ENCODE measurements at places on chromosomes 4 and X.

GRCh38 chrX:45824471-45824870 is 623.8 kb upstream of the DIPK2B start:
- peak; percentile 1 for DNase-seq

DNA sequence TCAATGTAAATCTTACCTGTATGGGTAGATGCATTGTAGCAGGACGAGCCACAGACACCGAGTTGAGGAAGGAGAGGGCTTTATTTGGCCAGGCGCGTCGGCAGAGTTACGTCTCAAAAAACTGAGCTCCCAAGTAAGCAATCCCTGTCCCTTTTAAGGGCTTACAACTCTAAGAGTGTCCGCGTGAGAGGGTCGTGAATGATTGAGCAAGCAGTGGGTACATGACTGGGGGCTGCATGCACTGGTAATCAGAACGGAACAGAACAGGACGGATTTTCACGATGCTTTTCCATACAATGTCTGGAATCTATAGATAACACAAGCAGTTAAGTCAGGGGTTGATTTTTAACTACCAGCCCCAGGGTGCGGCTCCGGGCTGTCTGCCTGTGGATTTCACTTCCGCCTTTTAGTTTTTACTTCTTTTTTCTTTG is 524.9 kb upstream of the HTR2C start:
- no peak for DNase-seq

DNA sequence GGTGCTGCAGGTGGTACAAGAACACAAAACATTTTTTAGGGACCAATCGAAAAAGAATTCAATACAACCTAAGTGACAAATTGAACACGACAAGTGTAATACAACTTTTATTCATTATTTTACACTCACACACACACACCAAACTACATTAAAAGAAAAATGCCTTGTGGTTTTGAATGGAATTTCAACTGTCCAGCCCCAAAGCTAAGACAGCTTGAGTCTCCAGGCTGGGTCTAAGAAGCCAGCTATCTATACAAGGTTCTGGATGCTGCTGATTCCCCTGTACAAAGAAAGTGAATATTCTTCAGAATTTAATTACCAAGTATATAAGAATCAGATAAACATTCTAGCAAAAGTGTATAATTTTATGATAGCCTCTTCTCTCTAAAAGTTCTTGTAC is 118.2 kb downstream of the PPP3CA start:
- DNase-seq, result no peak

- DNase-seq, result no peak
Observed at GRCh38 chr4:148067301-148067916, 335.5 kb downstream of the ARHGAP10 start.

DNA sequence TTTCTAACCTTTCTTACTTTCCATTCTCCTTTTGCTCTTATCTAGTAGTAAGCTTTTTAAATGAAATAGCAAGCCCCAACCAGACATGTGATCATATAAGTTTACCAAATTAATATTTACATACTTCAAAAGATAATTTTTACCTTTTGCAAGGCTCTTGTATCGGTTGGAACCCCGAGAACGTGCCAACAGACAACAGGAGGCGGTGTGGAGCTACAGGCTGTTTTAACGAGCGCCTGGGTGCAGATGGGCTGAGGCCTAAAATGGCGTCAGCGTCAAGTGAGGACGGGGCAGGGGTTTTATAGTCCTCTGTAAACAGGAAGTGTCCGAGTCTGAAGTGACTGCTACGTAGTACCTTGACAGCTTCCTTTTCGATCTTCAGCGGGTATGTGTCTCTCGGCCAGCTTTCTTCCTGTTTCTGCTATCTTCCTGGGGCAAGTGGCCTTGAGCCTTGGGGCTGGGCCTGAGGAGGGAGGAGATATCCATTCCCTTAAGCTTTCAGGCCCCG is 342.7 kb downstream of the GALNTL6 start:
- DNase-seq, result no peak

DNA sequence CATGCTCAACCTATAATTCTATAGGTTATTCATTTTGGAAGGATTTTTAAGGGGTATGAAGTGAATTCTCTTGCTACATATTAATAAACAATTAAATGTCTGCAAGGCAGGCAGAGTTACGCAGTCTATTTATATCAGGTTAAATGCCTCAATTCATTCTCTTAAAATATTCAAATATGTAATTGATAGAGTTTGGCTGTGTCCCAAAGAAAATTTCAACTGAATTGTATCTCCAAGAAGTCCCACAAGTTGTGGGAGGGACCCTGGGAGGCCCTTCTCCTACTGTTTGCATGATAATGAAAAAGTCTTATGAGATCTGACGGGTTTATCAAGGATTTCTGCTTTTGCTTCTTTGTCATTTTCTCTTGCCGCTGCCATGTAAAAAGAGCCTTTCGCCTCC is 576.1 kb downstream of the TMA16 start:
- no peak for DNase-seq

DNA sequence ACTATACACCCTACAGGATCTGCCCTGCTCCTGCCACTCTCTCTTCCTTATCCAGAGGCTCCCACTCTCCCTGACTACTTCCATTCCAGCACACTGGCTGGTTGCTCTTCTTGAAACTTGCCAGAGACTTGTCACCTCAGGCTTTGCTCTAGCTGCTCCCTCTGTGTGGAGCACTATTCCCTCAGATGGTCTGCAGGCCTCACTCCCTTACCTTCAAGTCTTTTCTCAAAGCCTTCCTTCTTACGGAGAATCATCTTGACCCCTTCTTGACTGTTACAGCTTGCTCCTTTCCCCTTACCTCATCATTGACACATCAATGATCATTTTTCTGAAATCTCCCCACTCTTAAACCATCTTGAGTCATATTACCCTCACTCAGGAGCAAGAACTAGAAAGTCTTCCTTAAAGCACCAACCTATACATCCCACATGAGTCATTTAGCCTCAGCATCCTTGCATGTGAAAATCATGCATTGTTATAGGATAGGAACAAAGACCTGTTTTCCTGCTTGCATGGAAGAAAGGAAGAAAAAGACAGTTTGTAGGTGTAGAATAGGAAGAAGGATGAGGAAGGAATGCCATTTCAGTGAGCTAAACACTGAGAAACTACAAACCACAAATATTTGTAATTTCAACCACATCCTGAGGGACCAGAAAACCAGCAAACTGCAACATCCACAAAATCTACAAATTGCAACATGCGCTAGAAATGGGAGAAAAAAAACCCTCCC is 55.7 kb downstream of the ANTXR2 start:
- no peak for DNase-seq

DNA sequence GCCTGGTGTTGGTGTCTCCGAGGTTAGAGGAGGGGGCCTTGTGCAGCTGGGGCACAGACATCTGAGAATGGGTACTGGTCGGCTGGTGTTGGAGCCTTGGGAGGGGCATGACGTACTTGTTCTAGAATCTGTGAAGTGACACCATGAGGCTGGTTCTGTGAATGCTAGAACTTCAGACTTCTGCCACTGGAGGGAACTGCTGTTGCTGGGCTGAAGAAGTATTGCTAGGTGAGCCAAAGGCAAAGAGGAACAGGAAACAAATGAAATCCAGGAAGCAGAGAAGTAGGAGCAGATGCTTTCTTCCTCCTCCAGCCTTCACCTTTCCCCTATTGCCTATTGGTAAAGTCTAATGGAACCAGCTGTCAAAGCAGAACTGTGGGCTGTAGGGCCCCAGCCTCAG is 120.9 kb upstream of the DDIT4L start:
- no peak for DNase-seq

DNA sequence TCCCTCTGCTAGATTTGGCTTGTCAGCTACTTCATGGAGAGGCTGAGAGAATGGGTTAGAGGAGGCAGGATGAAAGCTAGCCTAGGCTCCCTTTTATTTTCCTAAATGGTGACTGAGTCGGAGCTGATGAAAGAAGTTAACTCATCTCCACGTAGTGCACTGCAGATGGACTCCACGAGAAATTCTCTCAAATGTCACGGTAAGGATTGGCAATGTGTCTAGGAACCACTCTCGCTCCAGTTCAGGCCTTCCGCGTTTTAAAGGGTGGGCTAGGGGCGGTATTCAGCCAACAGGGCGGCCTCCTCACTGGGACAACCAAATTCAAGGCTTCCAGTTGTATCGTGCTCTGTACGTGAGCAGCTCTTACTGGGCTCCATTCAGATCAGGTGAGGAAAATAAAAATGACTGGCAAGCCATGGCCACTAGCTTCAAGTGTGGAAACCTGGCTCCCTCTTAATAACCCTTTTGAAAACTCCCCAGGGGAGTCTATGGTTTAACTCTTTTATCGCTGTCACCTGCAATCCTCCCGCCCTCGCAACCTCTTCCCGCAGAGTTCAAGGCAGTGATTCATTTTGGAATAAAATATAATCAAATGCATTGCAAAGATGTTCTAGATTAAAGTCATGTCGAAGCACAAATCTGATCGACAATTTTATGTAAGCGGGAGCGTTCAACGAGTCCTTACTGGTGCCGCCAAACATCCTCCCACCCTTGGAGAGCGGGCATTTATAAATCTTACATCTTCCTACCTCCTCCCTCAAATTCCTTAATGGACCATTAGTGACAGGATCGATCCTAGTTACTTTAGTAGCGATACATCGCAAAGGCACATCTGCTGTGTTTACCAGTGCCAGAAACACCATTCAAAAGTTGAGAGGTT is 1.2 kb downstream of the SPOCK3 start:
- DNase-seq, result no peak

Measured in SK-N-DZ (cell line).